ENCODE measurements at places on chromosomes 7 and 10.

DNA sequence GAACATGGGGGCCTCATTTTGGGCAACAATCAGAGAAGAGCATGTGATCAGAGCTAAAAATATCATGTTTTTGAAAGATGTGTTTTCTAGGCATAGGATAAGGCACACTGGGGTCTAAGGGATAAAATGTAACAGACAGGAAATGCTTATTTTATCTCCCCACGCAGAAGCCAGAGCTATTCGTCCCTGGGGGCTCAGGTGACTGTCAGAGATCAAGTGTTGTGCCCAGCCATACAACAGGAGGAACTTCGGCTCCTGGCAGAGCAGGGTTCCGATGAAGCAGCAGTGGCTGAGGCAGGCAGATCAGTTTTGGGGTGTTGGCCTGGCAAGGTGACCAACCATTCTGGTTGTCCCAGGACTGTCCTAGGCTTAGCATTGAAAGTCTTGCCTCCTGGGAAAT, 15.2 kb downstream of the NPY start:
- no peak for DNase-seq

DNA sequence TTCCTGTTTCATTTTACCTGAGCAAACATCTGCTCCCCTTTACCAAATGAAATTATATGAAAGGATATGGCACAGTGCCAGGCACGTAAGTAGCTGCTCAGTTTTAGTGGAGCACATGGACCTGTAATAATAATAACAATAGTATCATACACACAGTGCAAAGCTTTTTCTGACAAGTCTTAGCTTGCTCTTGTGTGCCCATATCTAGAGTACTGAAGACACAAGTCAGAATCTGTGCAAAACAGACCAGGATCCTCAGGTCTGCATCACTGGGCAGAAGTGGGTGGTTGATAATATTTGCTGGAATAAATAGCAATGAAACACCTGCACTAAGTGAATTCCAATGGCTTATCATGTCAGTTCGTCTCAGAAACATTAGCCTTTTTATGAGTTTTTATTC, 85.5 kb upstream of the DKK1 start:
- DNase-seq, result no peak

GRCh38 chr10:52212802-52213201, 101.3 kb upstream of the DKK1 start:
- DNase-seq, result no peak

GRCh38 chr10:43267811-43268210, 946 bp upstream of the RASGEF1A start:
- DNase-seq, result no peak

DNA sequence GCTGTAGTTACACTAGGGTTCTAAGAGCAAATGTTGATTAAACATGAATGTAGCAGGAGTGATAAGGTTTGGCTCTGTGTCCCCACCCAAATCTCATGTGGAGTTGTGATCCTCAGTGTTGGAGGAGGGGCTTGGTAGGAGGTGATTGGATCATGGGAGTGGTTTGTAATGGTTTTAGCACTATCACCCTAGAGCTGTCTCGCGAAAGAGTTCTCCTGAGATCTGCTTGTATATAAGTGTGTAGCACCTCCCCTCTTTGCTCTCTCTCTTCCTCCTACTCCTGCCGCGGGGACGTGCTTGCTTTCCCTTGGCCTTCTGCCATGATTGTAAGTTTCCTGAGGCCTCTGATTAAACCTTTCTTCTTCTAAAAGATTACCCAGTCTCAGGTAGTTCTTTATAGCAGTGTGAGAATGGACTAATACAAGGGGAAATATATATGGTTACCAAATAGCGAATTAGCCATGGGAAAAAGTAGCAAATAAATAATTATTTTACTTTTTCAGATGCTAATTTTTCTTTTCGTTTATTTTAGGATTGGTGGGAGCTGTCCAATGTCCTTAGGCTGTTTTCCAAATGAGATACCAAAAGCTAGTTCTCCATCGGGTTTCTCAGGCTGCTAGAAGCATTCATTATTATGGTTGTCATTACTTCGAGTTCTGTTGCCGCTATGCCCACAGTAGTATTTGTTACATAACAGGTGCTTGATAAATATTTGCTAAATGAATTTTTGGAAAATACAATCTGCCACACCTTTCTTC, 58.7 kb downstream of the PTEN start:
- DNase-seq, result no peak

DNA sequence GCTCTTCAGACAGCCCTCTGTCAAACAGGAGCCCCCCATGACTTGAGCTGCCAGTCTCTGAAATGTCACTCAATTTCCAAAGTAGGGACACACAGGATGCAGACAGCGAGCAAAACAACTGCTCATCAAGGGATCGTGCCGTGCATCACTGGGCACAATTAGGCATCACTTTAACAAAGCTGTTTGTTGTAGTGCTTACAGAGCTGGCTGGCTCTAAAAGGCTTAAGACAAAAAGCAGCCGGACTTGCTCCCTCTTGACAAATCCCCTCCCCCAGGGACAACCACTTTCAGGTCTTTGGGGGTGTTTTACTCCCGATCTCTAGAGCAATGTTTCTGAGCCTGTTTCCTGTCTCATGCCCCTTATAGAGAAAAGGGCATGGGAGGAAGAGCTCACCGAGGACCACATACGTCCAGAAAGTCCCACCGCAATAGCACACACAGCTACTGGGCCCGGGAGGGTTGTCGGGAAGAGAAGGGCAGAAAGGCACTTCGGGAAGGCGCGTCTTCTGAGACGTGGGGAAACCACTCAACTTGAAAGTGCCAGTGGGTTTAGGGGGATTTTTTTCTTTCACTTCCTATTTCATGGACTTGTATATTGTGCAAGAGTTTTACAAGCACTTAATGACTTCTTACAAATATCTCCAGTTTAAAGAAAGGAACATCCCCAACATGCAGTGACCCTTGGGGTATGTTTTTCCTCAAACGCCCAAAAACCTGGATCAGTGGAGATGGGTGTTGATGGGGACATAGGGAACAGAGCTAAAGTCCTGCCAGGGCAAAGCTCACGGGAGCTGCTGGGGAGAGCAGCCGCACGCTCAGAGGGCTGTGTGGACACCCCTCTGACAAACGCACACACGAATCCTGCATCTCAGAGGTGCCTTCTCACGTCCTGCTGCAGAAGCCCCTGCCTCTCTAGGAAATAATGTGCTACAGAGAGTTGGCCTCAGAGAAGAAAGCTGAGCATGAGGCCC, 27.1 kb downstream of the LRRC20 start:
- DNase-seq, result no peak

- no peak for DNase-seq
Measured at GRCh38 chr10:132572545-132572937, 35.0 kb downstream of the INPP5A start.

DNA sequence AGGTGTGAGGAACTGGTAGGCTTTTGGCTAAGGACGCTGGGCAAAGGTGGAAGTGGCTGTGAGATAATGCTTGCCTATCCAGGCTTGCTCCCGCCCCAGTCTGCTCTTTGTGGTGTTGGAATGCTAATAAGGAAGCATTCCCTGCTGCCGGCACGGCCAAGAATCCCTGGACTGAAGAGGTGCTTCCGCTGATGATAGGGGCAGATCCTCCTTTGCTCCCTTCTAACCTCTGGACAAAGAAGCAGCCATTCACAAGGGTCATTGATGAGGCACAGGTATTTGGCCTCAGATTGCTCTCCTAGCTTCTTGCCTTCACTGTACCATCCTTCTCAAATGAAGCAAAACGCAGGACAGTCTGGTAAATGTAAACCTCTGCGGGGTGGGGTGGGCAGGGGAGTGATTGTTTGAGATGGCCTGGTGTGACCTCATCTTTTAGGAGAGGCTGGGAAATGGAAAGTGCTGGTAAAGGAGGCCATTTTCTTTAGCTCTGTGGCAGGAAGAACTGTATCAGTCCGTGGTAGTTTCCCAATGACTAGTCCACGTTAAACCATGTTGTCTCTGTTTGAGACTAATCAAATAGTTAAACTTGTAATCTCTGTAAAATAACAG, 1.7 kb downstream of the PGAM1 start:
- DNase-seq, result no peak

Data from COLO829 (cell line).